ENCODE measurements at places on chromosomes 12 and 14.

DNA sequence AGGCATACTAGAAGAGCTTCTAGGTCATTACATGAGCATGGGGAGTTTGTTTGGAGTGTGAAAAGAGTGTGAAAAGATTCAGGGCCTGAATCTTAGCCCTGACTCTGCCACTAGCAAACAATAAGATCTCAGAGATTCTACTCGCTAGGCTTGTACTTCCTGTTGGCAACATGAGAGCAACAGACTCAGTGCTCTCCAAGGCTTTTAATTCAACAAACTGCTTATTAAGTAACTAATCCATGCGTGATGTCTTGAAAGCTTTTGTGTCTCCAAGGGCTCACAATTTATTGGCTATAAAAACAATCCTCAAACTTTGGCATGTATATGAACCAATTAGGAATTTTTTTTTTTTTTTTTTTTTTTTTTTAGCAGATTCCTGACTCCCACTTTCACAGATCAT, 105.1 kb downstream of the STXBP6 start:
- DNase-seq, result no peak

GRCh38 chr12:98951406-98951805, 306.3 kb downstream of the APAF1 start:
- DNase-seq, result no peak

DNA sequence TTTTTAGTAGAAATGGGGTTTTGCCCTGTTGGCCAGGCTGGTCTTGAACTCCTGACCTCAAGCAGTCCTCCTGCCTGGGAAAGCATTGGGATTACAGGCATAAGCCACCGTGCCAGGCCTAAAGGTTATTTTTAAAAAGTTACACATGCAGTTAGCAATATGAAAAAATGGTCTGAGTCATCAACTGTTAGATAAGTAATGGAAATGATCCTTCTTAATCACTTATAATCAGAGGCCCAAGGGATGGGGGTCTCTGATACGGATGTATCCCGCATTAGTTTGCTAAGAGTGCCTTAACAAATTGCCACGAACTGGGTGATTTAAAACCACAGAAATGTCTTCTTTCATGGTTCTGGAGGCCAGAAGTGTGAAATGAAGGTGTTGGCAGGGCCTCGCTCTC, 54.1 kb upstream of the FERMT2 start:
- DNase-seq, result no peak

DNA sequence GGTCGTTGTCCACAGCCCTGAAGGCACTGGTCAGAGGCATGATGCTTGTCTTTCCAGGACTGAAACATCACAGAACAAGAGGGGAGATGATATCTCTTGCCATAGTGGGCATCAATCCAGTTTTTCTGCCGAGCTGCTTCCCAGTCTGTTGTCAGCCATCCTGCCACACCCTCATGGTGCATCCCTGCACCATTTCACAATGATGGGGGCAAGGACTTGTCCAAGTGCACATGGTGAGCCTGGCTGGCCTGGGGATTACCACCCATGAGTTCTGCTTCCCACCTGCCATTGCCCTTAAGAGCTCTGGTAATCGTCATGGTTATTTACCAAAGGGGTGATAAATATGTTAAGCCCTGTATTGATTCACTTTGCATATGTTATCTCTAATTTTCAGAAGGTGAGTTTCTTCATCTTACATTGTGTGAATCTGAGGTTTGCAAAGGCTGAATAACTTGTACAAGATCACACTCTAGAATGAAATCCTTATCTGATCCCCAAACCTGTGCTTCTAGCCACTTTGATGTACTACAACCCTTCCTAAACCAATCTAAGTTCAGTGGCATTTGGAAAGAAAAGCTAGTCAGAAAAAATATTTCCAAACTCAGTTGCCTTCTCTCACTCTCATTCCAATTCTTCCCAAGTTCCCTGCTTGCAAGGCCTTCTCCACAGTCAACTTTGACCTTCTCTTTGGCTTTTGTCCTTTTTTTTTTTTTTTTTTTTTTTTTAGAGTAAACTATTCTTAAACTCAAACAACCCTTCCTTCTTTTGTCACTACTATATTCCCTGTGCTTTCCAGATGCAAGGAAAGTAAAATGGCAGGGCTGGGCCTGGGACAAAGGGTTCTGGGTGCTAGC, 2.3 kb downstream of the AVIL start:
- DNase-seq, result no peak

DNA sequence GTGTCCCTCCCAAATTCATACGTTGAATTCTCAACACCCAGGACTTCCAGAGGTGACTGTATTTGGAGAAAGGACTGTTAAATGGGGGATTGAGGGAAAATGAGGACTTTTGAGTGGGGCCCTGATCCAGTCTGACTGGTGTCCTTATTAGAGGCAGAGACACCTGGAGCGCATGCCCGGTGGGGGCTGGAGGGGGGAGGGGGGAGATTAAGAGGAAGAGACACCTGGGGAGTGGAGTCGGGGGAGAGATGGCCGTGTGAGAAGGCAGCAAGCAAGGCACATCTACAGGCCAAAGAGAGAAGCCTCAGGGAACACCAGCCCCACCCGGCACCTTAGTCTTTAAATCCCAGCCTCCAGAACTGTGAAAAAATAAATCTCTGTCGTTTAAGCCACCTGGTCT, 209.7 kb downstream of the SLC41A2 start:
- DNase-seq, result no peak

GRCh38 chr12:123096741-123097140, 54.1 kb downstream of the PITPNM2 start:
- no peak for DNase-seq

GRCh38 chr14:28059254-28059653, 707.3 kb upstream of the FOXG1 start:
- DNase-seq, result no peak

DNA sequence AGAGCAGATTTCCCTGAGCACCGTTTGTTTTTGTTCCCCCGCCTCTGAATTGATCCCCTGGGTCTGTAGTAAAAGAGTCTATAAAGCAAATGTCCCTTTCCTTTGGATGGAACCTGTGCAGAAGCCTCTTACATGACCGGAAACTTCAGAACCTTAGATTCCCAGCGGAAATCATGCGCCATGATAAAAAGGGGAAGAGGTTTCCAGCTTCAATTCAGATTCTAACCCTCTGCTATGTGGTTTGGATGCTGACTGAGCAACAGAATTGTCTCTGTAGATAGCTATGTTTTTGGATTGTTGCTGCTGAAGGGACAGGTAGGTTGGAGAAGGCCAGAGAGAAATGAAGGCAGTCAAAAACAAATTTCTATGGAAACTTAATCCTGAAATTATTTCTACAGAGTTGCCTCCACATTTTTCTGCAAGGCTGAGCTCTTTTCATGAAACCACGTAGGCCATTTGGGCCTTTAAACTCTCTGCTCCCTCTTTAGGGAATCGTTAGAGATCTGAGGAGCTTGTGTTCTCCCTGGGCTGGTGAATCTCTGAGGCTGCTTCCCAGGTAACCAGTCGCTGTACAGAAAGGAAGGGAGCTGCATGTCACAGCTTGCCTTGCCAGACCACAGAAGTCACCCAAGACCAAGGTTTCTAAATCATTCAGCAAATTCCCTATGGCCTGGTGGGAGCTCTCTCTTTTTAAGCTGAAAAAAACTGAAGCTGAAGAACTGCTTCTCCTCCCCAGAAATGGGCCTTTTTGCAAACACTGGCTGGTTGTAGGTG, 28.7 kb upstream of the OR10P1 start:
- no peak for DNase-seq

DNA sequence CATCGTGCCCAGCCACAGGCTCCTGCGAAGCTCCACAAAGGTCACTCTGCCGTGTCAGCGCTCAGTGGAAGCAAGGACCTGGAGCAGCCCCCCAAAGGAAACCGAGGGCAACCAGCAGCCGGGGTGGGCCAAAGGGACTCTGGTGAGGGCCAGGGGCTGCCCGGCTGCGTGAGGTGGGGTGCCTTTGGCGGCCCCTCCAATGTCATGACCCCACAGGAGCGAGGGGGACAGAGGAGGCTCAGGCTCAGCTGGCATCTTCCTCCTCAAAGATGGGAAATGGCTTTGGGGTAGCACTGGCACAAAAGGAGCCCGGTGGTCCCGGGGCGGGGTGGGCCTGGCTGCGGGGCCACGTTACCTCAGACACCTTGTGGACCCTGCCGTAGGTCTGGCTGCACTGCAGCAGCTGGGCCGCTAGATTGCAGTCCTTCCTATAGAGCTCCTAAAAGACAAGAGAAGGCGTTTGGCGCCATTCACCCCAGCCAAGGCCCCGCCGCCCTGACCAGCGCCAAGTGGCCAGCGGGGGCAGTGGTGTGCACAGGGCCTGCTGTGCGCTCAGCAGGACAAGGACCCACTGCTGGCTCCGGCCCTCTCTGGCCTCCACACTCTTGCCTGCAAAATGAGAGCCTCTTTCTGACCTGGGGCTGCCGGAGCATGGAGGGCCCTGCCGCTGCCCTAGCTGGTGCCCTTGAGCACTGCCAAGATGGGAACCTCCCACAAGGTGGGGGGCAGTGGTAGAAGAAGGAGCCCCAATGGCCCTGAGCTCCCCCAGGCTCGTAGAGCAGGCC, 46.9 kb downstream of the BEGAIN start:
- DNase-seq, result no peak

DNA sequence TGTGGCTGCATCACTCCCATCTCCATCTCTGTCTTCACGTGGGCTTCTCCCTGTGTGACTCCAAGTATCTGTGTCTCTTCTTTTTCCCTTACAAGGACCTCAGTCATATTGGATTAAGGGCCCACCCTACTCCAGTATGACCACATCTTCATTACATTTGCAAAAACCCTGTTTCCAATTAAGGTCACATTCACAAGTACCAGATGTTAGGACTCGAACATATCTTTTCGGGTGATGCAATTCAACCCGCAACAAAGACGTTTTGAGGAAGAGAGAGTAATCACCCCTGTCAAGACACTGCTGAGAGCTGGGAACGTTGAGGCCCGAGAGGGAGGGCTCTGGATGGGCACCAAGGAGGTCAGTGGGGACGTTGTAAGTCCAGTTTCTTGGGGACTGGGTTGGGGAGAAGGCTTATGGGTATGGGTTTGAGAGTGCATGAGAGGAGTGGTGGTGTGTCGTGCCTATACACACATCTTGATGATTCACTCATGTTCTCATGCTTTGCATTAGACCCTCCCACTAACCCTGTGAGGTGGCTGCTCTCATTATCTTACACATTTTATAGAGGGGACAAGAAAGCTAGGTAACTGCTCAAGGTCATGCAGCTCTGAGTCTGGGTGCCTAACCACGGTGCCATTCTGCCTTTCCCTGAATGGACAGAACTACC, 12.1 kb upstream of the IFI27 start:
- DNase-seq, result no peak

DNA sequence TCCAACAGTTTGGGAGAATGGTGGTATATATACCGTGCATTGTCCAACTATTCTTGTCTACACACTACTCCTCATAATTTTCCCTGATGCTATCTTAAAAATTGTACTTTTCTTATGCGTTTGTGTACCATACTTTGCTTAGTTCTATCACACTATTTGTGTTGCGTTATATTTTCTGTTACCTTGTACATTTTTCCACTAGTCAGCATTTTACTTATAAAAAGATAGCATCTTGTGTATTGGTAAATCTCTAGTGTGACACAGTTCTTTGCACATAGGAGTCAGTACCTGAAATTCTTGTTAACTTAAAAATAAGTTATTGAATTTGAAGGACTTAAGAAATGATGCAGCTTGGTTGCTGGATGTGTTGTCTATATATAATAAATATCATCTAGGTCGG, 201.8 kb upstream of the LMO3 start:
- DNase-seq, result no peak

GRCh38 chr14:68741839-68742470, 50.9 kb downstream of the ZFP36L1 start:
- no peak for DNase-seq

DNA sequence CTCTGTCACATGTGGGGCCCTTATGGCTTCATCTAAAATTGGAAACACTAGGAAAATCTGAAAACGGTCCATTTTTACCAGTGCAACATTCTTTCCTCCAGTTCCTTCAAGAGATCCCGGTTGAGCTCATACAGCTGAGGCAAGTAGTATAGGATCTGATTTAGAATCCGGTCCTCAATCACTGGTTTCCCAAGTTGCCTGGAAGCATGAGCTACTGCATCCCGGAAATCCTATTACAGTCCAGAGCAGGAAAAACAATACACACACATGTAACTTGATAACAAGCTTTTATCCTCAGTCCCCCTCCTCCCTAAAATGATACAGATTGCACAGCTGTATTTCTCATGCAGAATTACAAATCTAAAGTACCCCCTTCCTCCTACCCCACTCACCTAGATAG, 67.9 kb upstream of the NR2C1 start:
- DNase-seq, result no peak

DNA sequence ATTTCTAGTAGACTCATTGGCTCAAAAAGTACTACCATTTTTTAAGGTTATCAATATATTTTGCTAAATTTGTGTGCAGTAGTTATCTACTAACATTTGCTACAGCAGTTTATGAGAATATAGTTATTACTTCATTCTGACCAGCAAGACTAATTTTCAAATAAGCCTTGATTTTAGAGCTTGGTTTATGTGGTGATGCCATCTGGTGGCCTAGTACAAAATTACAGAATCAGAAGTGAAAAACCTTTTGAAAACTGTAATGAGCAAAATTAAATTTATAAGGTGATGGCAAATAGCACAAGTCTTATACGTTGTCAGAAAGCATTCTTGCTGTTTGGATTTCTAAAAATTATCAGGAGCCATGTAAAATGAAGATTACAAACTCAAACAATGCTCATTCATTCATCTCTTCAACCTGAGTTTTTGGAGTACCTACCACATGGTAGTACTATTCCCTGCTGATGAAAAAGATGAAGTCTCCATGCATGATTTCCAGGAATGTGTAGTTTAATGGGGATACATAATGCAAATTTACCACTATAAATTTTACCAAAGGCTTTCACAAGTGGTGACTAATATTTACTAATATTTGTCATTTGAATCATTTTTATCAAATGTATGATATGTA, 51.0 kb downstream of the MAGOHB start:
- DNase-seq, result no peak

GRCh38 chr14:105911006-105911847, 384.8 kb downstream of the TMEM121 start:
- no peak for DNase-seq

- DNase-seq, result no peak
Measured at GRCh38 chr14:92004062-92004461, 35.8 kb downstream of the TRIP11 start.

DNA sequence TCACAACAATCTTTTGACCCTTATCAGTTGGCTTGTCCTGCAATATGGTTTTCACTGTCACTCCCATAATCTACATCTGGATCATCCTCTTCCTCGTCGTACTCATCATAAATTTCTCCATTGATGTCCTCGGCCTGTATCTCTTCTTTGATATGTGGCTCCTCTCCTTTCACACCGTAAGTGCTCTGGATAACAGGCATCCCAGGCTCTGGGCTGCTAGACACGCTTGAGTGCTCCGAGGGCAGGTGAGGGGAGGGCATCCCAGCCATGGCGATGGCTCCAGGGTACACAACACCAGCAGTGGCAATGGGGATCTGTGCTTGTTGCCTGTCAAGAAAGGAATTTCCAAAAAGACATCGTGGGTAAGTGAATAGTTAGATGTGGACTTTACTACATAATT, 415.3 kb downstream of the SOX5 start:
- no peak for DNase-seq

DNA sequence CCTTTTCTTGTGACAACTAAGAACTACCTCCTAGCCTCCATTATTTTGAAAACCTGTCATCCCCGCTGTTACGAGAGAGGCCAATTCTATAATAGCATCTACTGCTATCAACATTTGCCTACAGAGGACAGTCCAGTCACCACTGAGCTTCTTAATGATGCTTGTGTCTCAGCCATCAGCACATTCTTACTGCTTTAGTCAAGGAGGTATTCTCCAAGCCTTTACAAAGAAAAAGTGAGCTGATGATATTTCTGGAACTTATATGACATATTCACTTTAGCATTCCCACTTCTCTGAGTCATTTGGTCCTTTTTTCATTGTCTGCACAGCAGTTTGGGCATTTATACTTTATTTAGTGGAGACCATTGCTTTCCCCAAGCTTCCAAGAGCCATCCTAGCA, 497.7 kb upstream of the RPL10L start:
- DNase-seq, result no peak
